ENCODE measurements at places on chromosomes 6 and 20.

GRCh38 chr6:148455225-148455624, 112.6 kb downstream of the SASH1 start:
- DNase-seq: no peak

- DNase-seq: no peak
These were observed 94.3 kb downstream of the THBS2 start for GRCh38 chr6:169159331-169159730.

GRCh38 chr20:57118107-57118769, 148.2 kb downstream of the BMP7 start:
- DNase-seq: no peak

GRCh38 chr6:157392927-157393668, 12.1 kb downstream of the ZDHHC14 start:
- no peak for DNase-seq

GRCh38 chr6:15457121-15457650, 205.6 kb downstream of the DTNBP1 start:
- DNase-seq: no peak

DNA sequence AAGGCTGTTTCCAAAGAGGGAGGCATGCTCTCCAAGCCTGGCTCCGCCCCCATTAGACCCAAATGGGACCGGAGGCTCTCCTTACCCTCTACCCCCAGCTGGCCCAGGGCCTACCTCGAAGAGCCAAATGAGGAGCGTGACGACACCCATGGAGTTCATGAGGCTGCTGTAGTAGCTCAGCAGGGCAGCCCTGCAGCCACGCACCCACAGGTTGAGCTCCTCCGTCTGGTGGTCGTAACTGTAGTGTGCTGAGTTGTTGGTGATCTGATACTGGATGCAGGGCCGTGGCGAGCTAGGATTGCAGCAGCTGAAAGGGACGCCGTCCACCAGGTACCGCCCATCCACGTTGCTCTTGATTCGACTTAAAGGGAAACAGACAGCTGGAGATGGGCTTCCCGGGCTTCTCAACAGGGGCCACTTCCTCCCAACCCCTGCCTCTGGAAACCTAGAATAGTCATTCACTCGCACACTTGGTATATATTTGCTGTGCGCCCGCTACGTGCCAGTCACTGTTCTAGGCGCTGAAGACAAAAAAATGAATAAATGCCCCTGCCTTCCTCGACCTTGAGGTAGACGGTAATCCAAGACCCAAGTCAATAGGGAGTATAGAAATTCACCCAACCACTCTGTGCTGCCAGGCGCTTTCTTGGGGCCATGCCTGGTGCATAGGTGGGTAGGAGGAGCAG, 18.0 kb downstream of the PRPH2 start:
- no peak for DNase-seq

GRCh38 chr6:112305795-112306564, 41.1 kb upstream of the RFPL4B start:
- no peak for DNase-seq

- no peak for DNase-seq
These were observed 190.4 kb upstream of the MCHR2 start for GRCh38 chr6:100184473-100184872.

- DNase-seq: no peak
These were observed 63.9 kb upstream of the MOCS1 start for GRCh38 chr6:39998126-39998525.

DNA sequence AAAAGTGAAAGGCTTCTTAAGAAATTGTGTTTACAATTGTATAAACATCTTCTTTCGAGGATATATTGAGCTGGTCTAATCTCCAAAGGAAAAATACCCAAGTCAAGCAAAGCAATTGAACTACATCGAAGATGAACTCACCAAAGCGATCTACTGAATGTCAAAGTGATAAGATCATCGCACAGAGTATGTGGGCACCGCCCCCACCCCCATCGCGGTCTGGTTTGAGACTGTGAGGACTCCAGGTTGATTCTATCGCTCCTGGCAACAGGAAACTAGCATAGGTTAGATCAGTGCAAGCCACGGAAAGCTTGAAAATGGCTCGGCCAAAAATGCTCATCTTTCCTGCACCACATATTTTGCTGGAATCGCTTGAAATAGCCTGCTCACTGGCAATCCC, 133.2 kb upstream of the RPS6KA2 start:
- DNase-seq: peak; percentile 40

- DNase-seq: no peak
These were observed 23.6 kb upstream of the ANKRD60 start for GRCh38 chr20:58251979-58252591.

GRCh38 chr6:15534974-15535373, 127.9 kb downstream of the DTNBP1 start:
- DNase-seq: no peak

GRCh38 chr6:11922901-11923300, 89.2 kb upstream of the HIVEP1 start:
- no peak for DNase-seq

- no peak for DNase-seq
These were observed 5.1 kb downstream of the C6orf132 start for GRCh38 chr6:42137194-42137753.

DNA sequence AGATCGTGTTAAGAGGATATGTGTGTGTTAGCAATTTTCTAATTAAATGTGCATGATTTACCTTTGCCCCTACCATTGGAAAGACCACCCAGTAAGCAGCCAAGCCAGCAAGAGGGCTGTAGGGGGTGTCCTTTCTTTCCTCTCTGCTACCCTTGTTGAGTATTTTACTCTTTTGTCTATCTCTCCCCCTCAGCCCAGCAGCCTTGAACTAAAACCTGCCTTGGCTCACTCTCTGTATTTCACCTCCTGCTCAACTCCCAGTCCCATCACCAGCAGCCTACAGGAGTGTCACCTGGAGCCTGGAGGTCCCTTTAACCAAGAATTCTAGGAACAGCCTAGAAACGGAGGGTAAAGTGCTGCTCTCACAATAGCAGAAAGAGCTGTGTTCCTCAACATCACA, 81.0 kb downstream of the HIVEP2 start:
- DNase-seq: no peak

DNA sequence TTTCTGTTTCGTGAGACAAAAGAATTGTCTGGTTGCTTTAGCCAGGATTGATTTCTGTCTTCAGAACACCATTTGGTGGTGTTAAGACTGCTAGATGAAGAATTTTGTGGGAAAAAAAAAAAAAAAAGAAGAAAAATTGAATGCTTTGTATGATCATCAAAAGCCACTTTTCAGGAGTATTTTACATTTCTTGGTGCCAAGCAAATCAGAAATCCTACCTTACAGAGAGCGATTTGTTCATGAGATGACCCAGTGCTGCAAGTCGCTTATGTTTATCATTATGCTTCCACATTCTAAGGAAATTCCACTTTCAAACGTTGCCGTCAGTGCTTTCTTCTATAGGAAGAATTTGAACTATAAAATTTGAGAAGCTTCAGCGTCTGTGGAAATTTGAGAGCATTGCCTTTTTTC, 228.7 kb downstream of the BCKDHB start:
- no peak for DNase-seq

DNA sequence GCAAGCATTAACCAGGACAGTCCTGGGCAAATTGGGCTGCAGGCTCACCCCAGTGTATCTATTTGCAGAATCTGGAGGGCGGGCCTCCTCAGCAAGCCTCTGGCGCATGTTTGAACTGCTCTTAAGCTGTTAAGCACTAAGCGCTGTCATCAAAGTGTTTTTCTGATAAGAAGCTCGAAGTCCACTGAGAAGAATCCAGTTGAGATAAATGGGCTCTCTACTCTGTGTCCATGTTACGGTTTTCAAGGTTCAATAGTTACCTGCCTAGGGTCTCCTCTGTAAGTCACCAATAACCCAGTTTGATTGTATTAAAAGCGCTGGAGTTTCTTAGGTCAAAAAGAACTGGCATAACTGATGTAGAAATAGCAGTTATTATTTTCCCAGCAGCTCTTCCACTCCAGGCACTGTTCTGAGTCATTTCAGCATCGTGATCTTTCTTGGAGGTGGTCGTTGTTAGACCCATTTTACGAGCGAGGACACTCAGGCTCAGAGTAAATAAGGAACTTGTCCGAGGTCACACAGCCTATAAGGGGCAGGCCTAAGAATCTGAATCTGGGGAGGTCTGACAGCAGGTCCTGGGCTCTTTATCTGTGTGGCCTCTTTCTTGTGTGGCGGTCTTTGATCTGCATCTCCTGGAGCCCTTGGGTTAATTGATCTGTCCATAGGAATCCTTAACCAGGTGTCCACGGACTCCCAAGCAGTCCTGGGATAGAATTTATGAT, 207.4 kb upstream of the ZNF217 start:
- no peak for DNase-seq

DNA sequence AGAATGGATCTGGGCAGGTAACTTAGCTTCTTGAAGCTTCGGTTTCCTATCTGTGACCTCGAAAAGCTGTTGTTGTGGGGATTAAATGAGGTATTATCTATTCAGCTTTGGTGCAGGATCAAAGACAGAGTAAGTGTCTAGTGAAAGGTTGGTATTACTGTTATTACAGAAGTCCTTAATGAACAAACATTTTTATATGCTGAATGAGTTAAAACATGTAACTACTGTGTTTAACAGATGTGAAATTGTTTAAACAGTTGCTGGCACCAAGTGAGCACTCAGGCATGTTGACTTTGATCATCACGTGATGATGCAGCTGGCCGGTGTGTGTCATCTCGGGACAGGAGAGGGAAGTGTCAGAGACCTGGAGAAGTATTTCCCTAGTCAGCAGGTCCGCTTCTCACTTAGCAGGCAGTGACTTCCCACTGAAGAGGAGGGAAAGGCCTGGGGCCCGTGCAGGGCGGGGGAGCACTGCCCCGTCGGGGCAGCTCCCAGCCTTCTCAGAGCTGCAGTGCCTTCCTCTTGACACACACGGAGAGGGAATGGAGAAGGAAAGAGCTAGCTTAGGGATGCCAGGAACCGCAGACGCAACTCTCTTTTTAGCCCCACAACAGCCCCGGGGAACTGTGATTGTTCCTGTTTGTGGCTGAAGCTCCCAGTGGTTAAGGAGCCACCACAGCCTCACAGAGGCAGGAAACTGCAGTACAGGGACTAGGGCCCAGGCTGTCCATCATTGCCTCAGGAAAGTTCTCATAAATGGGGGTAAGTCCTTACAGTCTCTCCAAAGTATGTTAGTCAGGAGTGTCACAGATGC, 18.0 kb downstream of the TUBB2A start:
- DNase-seq: no peak

GRCh38 chr6:168364793-168365421, 45.3 kb upstream of the DACT2 start:
- no peak for DNase-seq

GRCh38 chr6:151136141-151136755, 103.5 kb upstream of the AKAP12 start:
- DNase-seq: no peak

DNA sequence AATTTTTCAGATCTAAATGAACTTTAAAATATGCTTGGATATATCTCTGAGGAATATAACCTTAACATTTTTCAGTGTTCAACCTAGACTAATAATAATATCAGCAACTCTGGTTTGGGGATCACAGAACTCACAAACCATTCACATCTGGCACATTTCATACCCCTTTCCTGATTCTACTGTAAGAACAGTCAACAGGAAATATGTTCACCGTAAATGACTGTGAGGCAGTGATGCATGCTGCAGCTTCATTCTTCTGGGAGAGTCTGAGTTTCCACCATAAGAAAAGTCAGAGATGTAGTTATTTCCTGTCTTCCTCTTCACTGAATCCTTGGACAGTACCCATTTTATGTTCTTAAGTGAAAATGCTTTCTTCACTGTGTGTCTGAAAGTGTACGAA, 134.2 kb upstream of the IFNGR1 start:
- no peak for DNase-seq

GRCh38 chr6:142854589-142855488, 90.1 kb downstream of the HIVEP2 start:
- no peak for DNase-seq

DNA sequence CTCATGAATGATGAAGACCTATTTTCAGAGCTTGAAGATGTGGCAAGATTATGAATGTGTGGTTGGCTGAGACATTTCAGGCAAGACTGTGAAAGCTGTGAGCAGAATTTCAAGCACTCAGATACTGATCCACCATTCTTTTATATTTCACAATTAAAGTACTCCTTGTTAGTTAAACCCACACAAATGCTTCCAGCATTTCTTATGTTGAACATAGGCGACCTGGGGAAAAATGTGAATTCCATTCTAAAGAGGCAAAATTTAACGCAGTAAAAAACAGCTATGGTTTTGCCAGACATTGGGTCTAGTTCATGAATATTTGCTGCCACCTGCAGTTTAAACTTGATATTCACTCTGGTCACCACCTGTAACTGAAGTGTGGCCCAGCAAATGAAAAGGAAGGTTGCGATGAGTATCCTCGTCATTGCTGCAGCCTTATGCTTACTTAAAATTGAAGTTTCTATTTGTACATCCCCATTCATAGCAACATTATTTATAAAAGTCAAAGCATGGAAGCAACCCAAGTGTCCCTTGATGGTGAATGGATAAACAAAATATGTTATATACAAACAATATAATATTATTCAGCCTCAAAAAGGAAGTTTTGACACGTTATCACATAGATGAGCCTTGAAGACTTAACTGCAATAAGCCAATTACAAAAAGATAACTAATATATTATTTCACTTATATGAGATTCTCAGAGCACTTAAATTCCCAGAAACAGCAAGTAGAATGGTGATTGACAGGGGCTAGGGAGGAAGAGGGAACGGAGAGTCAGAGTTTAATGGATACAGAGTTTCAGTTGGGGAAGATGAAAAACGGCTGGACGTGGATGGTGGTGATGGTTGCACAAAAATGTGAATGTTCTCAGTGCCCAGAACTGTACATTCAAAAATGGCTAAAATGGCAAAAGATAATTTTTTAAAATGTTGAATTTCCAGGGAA, 32.4 kb upstream of the FAM184A start:
- no peak for DNase-seq

All from activated T-helper 9 cell treated with anti-CD3 and anti-CD28 coated beads, Interleukin-2, amount 50 U/mL, for 16 hours (primary cell).